ENCODE measurements at places on chromosomes 12 and 14.

DNA sequence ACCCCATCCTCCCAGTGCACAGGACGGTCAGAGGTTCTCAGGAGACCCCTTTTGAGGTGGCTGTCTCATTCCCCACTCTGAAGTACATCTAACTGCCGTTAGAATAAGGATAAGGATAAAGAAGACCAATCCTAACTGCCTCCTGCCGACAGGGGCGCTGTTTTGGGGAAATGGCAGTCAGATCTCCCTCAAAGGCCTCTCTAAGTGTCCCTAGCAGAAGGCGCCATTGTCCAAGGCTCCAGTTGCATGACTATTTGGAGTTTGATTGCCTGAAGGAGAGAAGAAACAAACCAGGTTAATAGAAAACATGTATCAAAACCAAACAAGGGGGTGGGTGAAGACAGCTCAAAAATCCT, 29.1 kb upstream of the KLRB1 start:
- DNase-seq, result no peak

DNA sequence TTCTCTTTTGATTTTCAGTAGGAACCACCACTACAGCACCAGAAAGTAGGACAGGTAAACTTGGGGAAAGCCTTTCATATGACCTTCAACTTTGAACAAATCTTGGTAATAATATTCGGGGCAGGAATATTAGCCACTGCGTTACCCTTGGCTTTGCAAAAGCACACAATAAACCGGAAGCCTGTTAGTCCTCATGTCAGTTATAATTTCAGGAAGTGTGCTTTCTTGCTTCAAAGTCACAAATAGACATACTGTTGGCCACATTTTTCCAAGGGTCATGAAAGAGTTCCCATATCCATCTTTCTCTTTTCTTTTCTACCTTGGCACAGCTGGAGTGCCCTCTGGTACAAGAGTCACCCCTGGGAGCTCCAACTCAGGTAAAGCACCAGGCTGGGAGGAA, 167.2 kb upstream of the CNTN1 start:
- DNase-seq, result no peak

- DNase-seq, result no peak
Measured at GRCh38 chr12:32272465-32272864, 126.9 kb upstream of the FGD4 start.

GRCh38 chr12:3259973-3260372, 182.8 kb downstream of the TSPAN9 start:
- DNase-seq, result no peak

- peak; percentile 86 for DNase-seq
Measured at GRCh38 chr12:16325426-16325825, 22.0 kb upstream of the MGST1 start.

- peak; percentile 54 for DNase-seq
Measured at GRCh38 chr12:79934281-79935020, 446 bp downstream of the PPP1R12A start.

GRCh38 chr12:116978791-116979508, 68.2 kb downstream of the FBXW8 start:
- DNase-seq, result no peak

DNA sequence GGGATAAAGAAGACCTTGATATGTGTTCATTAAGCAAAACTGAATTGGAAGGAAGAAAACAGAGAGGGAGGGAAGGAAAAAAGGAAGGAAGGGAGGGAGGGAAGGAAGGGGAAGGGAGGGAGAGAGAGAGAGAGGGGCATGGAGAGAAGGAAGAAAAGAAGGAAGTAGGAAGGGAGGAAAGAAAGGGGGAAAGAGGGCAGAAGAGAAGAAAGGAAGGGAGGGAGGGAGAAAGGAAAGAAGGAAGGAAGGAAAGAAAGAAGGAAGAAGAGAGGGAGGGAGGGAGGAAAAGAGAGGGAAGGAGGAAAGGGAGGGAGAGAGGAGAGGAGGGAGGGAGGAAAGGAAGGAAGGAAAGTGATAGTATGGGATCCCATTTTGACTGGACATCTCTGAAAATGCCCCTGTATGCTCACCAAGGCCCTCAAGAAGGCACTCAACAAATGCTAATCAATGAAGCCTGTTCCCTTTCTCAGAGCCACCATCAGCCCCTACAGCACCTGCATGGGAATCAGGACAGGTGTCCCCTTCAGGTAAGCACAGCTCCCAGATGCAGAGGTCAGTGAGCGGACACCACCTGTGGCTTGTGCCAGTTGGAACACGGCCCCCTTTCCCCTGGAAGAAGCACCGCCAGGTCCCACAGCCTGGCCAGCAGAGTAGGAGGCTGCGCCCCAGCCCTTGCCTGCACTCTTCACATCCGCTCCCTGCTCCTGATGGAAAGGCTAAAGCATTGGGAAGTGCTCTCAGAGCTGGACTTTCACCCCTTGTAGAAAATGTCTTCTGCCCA, 161.4 kb upstream of the DIO3 start:
- DNase-seq, result no peak

DNA sequence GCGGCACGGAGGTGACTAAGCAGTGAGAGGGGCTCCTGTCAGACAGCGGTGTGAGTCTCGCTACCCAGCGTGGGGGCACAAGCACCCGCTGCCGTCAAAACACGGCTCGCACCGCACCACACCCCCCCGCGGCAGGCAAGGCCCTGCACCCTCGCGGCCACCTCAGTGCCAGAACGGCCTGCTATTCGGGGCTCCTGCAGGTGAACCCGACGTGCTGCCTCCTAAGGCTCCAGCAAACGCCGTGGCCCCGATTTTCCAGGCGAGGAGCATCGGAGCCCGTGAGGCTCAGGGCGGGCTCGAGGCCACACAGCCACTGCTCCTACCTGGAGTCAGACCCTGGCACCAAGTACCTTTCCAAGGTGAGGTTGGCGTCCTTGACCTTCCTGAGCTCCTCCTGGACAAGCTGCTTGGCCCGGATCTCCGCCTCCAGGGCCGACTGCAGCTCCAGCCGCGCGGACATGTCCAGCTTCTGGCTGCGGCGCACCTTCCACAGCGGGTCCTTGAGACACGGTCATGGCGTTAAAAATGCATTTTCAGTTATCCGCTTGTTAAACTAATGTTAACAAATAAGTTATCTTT, 41.8 kb downstream of the AMN start:
- no peak for DNase-seq

GRCh38 chr14:57227083-57227482, 41.6 kb downstream of the EXOC5 start:
- DNase-seq, result no peak

DNA sequence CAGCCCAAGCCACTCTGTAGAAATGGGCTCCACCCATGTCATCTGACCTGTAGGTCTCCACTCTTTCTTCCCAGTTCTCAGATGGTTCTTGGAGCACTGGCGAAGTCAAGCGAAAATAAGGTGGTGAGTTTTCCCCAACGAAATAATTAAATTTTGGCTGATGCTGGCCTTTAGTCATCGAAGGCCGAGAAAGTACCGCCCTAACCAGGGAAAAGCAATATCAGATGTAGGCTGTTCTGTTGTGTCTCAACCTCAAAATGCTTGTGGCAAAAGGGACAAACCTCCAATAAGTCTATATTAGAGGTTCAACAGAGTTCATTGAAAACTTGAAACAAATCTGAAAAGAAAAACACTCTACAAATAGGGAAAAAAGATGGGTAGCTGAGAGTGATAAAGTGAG, 48.6 kb upstream of the BCAT1 start:
- no peak for DNase-seq

GRCh38 chr12:53781228-53781801, 29.5 kb upstream of the CISTR start:
- no peak for DNase-seq

DNA sequence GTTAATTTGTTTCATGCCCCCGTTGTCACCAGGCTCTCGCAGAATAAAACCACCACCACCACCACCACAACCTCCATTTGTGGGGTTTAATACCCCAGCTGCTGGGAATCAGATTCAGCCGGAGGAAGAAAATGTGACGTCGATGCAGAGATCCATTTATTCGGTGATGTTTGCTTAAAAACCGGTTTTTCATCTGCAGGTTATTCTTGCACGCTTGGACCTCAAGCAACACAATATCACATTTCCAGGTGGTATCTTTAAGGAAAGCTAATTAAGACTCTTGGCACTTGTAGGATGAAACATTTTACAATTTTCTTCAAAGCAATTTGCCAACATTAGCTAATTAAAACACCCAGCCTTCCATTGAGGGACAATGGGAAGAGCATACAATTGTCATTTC, 39.8 kb downstream of the SPRING1 start:
- DNase-seq, result peak; percentile 83

- no peak for DNase-seq
Measured at GRCh38 chr12:118972982-118973381, 8.4 kb upstream of the SRRM4 start.

DNA sequence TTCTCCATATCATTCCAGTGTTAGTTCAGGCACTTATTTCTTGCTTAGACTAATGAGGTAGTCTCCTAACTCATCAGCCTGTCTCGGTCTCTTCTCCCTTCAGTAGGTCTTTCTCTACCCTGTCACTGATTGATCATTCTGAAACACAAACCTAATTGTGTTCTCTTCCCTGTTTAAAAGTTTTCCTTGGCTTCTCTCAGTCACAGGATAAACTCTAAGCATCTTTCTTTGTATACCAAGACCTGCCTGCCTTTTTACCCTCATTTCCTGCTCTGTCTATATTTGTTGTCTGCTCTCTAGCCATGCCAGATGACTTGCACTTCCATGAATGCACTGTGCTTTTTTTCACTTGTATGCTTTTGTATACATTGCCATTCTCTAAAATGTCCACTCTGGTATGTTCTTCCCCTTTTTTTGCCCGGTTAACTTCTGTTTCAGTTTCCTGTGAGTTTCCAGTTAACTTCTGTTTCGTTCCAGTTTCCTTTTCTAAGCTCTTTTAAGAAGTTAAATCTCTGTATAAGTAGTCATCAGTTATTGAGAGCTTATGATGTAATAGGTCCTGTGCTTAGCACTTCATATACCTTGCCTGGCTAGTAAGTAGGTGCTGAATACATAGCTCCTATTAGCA, 12.8 kb downstream of the DIP2B start:
- DNase-seq, result no peak

DNA sequence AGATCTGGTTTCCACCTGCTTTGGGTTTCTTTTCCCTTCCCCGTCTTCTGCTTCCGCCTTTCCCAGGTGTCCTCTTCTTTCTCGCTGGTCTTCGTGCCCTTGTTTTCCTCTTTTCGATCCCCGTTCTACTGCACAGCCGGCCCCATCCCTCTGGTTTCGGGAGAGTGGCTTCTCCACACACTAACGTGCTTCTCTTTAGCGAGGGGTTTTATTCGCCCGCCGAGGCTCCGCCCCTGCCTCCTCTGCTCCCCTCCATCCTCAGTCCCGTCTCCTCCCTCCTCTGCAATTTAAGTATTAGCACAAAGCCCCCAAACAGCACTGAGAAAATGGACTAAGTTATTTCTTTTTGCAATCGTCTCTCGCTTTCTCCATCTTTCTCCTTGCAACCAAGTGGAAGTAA, at the start of gene SLC7A8:
Gene SLC7A8 (minus strand): TSS at position 182 of the 400 bp plus-strand sequence. CDS start 746 bp downstream, outside the sequence.
- peak; percentile 66 for DNase-seq

DNA sequence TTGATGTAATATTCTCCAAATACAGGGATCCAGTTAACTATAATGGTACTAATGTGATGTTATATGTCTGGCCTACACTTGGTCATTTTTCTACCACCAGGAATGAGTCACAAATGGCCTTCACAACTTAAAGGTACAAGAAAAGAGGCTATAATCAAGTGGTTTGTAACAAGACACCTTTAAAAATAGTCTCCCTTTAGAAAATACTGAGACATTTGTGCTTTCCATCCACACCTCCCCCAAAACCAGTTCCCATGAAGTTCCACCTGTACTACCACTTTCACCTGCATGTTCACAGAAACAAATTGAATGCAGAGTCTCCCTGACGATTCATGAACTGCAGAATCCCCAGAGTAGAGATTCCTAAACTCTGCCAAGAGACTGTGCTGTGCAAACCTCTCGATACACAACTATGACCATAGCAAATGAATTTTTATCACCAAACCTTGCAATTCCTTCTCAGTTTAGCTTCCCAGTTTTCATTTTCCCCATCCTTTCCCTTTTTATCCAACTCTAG, 6.0 kb downstream of the BTG1 start:
- no peak for DNase-seq

DNA sequence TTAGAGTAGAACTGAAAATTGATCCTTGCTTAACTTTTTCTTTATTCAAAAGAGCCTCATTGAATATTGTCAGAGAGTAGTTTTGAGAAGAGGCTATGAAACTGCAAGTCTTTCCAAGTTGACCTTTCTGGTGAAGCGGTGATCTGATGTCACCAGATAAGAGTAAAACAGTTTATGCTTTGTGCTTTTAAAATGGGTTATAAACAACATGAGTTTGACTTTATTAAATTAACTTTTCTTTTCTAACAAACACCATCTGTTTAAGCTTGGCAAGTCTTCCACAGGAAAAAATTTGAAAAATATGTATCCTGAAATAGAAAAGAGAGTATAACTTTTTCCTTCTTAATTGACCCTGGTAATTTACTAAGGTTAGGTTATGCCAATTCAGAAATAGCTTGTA, 408.7 kb upstream of the NOVA1 start:
- DNase-seq, result no peak

- no peak for DNase-seq
Measured at GRCh38 chr14:49614196-49614595, 6.2 kb downstream of the RPL36AL start.

DNA sequence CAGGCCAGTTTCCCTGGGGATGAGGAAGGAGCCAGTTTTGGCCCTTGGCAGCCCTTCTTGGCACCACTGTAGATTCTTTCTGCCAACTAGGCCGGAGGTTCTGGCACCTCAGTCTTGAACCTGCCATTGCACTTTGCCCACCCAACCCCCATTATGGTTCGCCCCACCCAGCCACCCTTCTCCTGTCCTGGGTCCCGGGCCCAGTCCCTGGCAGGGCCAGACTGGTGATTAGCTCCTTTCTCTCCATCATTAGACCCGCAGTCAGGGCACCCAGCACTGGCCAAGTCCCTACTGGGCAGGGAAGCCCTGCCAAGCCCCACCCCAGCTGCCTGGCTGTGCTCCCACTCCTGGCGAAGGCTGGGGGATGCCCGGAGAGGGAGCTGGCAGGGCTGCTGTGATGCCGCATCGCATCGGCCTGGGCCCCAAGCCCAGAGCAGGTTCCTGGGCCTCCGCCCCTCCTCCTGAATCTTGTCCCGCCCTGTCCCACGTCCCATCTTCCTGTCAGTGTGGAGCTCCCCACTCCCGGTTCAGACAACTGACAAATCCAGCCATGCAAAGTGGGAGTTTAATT, 9.8 kb downstream of the FAM222A start:
- no peak for DNase-seq

- DNase-seq, result no peak
Measured at GRCh38 chr12:70847871-70848270, 72.7 kb downstream of the PTPRR start.

GRCh38 chr12:79206871-79207270, 342.3 kb downstream of the SYT1 start:
- no peak for DNase-seq

- DNase-seq, result no peak
Measured at GRCh38 chr12:21764065-21764464, 10.4 kb downstream of the KCNJ8 start.

- peak; percentile 79 for DNase-seq
Measured at GRCh38 chr12:13941258-13942249, 39.8 kb downstream of the GRIN2B start.
